ENCODE measurements at places on chromosomes 11 and 22. TPM values are rescaled to one million over a fixed set of nuclear protein-coding genes. Genes with fewer than 3 reads are reported as not detected.

IL17REL gene
- total RNA-seq: 0.22 TPM

LMO2 gene
- 87.3 TPM for total RNA-seq

AIFM3 gene
- total RNA-seq: 0.20 TPM

MUC5AC gene
- total RNA-seq: under 0.01 TPM

PELI3 gene
- total RNA-seq: 4.2 TPM

KDM4E gene
- total RNA-seq: not detected

RFPL2 gene
- total RNA-seq: not detected

OR2AT4 gene
- total RNA-seq: 2.3 TPM

OTOG gene
- total RNA-seq: not detected

CSNK2A3 gene
- 0.60 TPM for total RNA-seq

DEFB131B gene
- not detected for total RNA-seq

MOV10L1 gene
- total RNA-seq: 0.33 TPM

APOL5 gene
- total RNA-seq: not detected

CNIH2 gene
- 1.1 TPM for total RNA-seq

MFRP gene
- total RNA-seq: not detected

DEUP1 gene
- total RNA-seq: 8.6 TPM

PLAAT2 gene
- total RNA-seq: not detected

CD248 gene
- total RNA-seq: 0.20 TPM

MPZL2 gene
- 0.29 TPM for total RNA-seq

OR5F1 gene
- not detected for total RNA-seq

DAGLA gene
- total RNA-seq: 0.16 TPM

KCNK4 gene
- total RNA-seq: not detected

CNGA4 gene
- total RNA-seq: not detected

MRE11 gene
- total RNA-seq: 30.4 TPM

NLRP14 gene
- 0.65 TPM for total RNA-seq

ZNF70 gene
- 3.2 TPM for total RNA-seq

NRIP3 gene
- total RNA-seq: 15.3 TPM

MPPED2 gene
- total RNA-seq: not detected

TPCN2 gene
- total RNA-seq: 9.2 TPM

IGLL1 gene
- not detected for total RNA-seq

OR52N4 gene
- total RNA-seq: not detected

TUB gene
- total RNA-seq: not detected

MRGPRE gene
- not detected for total RNA-seq

MS4A15 gene
- total RNA-seq: not detected

TRPC6 gene
- not detected for total RNA-seq

APOBEC3F gene
- 3.3 TPM for total RNA-seq

FGF19 gene
- total RNA-seq: 0.11 TPM

LARGE1 gene
- total RNA-seq: 0.22 TPM

OR10A4 gene
- not detected for total RNA-seq

DTX4 gene
- 0.47 TPM for total RNA-seq
